ENCODE measurements at places on chromosomes 6 and 20.

DNA sequence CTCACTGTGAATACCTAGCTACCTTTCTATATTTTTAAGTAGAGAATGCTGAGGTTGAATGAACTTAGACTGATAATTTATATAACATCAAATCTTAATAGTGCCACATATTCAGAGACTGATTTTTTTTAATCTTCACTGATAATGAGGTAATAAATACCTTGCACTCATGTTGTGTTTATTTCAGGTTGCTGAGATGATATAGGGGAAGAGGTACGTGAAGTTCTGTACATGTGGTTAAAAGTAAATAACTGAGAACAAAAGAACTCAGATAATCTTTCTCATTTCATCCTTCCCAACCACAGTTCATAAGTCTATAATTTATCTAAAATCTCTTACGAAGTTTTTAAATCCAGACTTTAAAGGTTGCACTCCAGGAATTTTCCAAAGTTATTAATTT is 6.4 kb downstream of the NHSL1 start:
- no peak for DNase-seq

DNA sequence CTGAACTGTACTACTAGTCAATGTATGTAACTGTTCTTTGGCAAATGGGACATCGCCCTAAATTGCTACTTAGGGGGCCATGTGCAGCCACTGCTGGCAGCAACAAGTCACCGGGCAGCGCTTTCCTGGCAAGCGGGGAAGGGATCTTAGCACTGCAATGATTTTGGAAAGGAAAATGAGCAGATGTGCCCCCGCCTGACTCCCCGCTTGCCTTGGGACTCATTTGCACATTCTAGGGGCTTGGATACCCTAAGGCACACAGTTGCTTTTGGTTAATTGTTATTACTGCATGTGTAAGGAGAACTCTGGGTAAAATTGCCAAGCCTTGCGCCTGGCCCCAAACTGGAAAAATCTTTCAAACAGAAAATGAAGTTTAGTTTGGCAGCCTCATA is 32.2 kb downstream of the CD83 start:
- DNase-seq = no peak

- no peak for DNase-seq
Measured at GRCh38 chr20:40882152-40882551, 146.5 kb upstream of the TOP1 start.

- no peak for DNase-seq
Measured at GRCh38 chr6:81997090-81997926, 244.8 kb upstream of the TENT5A start.

DNA sequence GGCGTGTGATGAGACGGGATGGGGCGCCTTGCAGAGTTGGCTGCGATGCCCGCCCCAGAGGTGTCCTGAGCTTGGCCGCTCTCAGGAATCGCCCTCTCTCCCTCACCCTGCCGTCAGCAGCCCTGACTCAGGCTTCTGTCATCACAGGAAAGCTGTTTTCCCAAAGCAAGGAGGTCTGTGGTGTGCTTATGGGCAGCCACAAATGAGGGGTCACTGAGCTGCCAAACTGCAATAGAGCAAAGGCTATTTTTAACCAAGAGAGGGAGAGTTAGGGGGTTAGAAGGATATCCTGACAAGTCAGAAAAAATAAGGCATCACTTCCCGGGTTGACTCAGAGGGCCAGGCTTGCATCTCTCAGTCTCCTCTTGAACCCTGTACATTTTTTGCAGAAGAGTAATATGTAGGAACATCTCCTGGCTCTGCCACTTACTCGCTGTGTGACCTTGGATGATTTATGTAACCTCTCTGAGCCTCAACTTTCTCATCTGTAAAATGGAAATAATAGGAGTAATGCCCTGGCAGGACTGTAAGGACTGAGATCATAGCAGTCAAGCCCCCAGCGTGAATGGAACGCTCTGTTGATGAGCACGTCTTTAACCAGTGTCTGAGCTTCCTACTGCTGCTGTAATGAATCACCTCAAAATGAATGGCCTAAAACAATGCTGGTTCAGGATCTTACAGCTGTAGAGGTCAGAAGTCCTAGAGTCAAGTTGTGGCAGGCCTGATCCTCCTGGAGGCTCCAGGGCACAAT is 181.9 kb downstream of the NFATC2 start:
- DNase-seq = no peak

DNA sequence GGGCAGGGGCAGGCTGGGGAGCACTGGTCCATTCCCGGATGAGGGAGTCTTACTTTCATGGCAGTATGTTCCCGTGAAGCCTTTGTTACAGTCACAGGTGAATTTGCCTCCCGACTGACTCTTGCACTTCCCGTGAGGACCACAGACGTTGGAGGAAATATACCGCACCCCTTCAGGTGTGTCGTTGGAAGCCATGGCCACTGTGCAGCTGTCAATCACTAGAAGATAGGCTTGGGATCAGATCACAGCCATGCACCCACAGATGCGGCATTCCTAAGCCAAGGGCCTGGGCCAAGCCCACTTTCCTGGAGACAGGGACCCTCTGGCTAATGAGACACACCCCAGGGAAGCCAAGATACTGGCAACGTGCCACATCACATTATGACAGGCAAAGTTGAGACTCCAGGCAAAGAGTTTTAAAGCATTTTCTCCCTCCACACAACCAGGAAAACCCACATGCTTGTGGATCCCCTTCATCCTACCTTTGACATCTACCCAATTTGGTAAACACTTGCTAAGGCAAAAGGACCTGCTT is 26.8 kb downstream of the JAG1 start:
- DNase-seq = no peak

GRCh38 chr6:89807581-89807980 is 12.0 kb downstream of the MDN1 start:
- DNase-seq = no peak

DNA sequence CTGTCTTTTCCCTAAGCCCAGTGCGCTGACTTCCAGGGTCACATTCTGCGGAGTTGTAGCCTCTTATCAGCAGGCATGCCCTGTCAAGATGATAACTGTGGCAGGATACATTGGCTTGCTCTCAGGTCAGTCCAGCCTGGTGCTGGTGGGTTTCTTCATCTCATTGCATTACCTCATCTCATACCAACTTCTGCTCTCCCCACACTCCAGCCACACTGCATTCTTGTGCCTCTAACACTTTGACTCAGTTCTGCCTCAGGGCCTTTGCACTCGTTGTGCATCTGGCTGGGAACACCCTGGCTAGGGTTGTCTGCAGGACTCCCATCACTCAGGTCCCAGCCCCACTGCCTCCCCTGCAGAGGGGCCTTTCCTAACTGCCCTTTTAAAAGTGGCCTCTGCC is 110.3 kb upstream of the BACH2 start:
- DNase-seq = no peak
